Lung (tissue), 17 donors: ENCODE measurements at places on chromosomes 5 and 9.
A peak's percentile ranks its signal among the peaks of the same experiment; 100 is the strongest.

DNA sequence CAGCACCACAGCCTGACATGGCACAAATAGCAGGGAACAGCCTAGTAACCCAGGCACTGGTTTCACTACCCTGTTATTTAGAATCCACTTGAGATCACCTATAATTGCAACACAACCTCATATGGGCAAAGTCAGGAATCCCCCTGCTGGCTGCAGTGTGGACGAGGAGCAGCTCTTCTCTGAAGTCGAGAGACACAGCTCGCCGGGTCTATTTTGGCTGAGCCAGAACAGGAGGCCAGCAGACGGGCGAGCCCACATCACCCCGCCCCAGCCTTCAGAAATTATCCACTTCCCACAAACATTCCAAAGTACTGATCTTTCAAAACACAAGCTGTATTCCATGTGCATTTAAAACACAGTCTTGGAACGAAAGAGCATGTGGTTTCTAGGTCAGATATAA lies 179.0 kb downstream of the ROR2 start:
- DNase-seq: peak; percentile 73

DNA sequence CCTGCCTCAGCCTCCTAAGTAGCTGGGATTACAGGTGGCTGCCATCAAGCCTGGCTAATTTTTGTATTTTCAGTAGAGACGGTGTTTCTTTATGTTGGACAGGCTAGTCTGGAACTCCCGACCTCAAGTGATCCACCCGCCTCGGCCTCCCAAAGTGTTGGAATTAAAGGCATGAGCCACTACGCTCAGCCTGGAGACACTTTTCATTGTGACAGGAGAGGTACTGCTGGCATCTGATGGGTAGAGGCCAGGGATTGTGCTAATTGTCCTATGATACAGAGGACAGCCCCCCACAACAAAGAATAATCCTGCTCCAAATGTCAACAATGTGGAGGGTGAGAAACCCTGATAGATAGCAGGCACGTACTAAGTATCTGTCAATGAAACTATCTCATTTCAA lies 91.3 kb upstream of the SLC25A48 start:
- no peak for DNase-seq

DNA sequence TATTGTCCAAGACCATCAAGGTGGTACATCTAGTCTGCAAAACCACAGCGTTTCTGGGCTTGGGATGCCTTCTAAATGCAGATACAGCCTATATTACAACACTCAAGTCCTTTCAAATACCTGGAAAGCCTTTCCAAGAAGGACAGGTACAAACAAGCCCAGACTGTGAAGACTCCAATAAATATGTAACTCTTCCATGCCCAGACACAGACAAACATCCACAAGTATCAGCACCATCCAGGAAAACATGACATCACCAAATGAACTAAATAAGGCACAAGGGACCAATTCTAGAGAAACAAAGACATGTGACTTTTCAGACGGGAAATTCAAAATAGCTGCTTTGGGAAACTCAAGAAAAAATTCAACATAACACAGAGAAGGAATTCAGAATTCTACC lies 152.7 kb upstream of the POC5 start:
- DNase-seq: no peak

- peak; percentile 71 for DNase-seq
Observed at GRCh38 chr5:127088251-127088650, 14.9 kb upstream of the C5orf63 start.

DNA sequence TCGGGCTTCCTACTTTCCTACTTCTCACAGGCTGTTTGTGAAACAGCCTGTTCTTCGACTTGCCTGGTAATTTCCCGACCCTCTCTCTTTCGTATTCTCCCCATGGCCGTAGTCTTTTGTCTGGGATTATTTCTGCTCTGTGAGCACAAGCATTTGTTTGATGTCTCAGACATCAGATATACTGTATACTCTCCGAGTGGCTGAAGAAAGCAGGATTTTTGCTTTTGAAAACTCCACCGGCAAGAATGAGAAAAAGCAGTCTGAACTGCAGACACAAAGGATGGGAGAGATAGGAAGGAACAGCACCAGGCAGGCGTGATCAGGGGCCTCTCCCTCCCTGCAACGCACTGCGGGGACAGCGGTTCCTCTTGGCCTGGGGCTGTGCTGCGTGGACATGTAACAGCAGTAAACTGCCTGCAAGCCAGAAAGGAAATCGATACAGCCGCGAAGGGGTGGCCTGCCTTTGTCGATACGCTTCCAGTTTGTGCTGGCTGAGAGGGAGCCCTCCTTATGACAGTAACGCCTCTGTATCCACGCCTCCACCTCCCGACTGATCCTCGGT lies 313.9 kb upstream of the TLE4 start:
- DNase-seq: no peak

DNA sequence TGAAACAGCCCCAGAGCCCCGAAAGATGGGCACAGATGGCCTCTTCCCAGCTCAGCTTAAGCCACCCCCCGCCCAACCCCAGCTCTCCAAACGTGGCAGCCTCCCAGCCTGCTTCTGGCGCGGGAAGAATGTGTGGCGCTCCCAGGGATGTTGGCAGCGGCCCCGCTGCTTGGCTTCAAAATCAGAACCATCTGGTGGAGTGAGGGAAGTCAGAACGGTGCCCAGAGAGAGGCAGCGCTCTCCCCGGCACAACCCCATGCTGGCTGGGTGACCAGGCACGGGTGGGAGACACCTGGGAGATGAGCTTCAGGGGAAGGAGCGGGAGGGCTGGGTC lies 72.7 kb upstream of the ORM1 start:
- peak; percentile 93 for DNase-seq
